Cardiac septum (tissue), 1 donor: ENCODE measurements at places on chromosomes 3 and 15. TPM values are rescaled to one million over a fixed set of nuclear protein-coding genes. Genes with fewer than 3 reads are reported as not detected.

DNA sequence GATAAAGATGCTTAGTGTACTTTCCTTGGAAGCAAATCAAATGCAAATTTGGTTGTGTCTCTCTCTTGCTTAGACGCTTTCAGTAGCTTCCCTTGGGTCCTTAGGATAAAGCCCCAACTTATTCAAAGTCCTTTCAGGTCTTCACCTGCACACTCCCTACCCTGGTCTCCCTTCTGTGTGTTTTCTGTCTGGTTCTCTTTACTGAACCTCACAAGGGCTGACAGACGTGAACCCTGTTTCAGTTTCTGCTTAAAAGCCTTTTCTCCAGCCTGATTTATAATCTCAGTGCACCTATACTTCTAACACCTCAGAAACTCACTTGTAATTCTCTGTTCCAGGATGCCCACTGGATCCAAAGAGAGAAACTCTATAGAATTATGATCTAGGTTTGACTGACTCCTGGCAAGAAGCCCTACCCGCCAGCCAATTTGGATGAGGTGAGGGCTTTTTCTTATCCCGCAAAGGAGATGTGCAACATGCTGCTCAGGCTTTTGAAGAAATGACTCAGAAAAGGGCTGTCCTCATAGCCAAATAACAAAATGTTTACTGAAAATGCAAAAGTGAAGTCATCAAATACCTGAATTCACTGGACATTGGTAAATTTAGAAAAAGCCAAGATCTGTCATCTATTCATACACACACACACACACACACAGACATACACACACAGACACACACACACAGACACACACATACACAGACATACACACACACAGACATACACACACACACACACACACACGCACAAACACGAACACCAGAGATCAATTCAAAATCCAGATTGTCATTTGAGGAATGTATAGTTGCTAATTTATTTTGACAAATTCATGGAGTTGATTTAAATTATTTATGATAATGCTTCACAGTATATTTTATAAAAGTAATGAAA lies 102.4 kb upstream of the EOMES start:
- no peak for DNase-seq

GRCh38 chr15:101213147-101213546 lies 38.7 kb downstream of the CHSY1 start:
- DNase-seq: no peak

GRCh38 chr3:187694801-187695200 lies 7.6 kb downstream of the RTP2 start:
- no peak for DNase-seq

DNA sequence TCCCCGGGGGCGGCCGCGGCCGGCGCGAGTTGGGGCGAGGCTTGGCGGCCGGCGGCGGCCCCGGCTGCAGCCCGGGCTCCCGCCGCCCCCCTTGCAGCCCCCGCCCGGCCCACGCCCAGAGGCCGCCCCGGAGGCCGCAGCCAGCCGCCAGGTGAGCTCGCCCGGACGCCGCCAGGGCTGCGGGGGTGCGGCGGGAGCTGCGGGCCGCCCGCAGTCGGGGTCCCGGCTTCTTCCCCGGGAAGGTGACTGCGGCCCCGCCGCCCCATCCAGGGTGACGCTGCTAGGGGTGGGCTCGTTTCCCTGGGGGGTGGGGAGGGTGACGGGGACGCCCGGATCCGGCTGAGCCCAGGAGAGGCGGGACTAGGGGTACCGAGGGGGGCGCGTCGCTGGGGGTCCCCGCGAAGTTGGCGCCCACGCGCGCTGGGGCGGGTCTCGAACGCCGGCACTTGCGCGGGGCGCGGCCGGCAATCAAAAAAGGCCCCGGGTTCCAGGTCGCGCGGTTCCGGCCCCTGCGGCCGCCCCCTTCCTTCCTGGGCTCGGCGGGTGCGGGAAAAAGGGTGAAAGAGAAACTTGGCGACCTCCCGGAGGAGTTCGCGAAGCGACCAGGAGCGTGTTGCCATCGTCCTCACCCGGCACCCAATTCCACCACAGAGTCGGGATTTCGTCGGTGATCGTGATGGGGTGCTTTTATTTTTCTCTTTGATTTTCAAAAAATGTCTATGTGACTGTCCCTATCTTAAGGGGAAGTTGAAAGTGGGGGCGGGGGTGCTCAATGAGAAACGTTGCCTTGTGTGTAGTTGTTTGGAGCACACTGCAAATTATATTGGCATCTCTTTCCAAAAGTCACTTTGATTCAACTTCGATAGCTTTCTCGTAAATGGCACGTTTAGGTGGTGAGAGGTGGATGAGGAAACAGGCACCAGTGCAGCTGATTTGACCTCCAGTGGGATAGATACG lies 619 bp downstream of the ATXN7 start:
- DNase-seq: peak; percentile 78

ITIH1 gene
- 0.35 TPM for total RNA-seq

SLC25A26 gene
- 18.6 TPM for total RNA-seq

DNA sequence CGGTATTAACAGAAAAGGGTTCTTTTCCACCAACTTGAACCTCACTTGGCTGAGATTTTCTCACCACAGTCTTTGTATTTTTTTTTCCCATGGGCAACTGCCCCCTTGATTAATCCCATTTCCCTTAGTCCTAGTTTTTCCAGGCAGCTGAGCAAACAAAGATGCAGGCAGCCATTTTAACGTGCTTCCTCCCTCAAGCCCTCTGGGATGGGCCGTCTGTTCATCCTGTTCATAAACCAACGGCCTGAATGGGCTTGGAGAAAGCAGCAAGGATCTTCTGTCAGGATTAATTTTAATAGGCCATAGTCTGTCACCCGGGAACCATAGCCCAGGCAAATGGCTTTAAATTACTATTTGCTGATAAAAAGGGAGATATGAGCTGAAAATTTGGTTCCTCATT lies 10.4 kb upstream of the POLR2M start:
- DNase-seq: no peak

DNA sequence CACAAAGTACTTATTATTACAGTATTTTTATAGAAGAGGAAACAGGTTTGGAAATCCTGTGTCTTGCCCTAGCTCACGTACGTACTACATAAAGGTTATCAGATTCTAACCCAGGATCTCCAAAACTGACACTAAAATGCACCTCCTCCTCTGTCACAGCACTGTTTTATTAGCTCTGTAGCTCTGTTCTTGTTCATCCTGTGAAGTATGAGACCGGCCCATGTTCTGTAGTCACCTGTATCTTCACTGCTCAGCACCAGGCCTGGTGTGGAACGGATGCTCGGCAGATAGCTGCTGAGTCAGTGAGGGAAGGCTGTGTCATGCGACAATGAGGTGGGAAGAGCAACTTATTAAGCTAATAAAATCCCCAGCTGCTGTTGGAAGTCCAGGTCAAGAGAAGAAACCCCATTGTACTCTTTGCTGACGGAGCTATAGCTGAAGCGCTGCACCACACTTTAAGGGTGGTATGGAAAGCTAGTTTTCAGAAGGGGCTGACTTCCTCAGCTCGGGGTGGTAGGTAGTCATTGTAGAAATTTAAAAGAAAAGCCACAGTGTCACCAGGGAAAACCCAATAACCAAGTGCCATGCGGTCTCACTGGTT lies 22.8 kb downstream of the BCL2A1 start:
- DNase-seq: peak; percentile 84

- no peak for DNase-seq
Observed at GRCh38 chr15:89429023-89429422, 67.4 kb downstream of the RHCG start.

DNA sequence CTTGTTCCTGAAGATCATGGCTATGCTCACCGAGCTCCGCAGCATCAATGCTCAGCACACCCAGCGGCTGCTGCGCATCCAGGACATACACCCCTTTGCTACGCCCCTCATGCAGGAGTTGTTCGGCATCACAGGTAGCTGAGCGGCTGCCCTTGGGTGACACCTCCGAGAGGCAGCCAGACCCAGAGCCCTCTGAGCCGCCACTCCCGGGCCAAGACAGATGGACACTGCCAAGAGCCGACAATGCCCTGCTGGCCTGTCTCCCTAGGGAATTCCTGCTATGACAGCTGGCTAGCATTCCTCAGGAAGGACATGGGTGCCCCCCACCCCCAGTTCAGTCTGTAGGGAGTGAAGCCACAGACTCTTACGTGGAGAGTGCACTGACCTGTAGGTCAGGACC lies 35.2 kb downstream of the NR1I2 start:
- no peak for DNase-seq

DNA sequence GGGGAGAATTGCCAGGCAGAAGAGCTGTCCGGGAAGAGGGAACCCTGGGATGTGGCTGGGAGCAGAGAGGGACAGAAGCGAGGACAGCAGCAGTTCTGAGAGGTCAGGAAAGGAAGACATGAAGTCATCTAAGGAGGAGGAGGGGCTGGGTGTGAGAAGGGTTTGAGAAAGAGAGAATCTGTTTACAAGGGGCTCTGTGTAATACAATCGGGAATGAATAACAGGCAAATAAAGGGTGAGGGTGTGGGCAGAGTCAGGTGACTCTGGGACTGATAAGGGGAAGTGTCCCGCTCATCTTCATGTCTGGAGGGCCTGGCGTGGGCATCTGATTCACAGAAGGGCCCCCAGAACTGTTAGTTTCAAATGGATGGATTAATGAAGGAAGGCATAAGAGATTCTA lies 191.3 kb downstream of the XXYLT1 start:
- no peak for DNase-seq

GRCh38 chr3:7625021-7625420 lies 764.1 kb downstream of the GRM7 start:
- DNase-seq: no peak

- no peak for DNase-seq
Observed at GRCh38 chr3:137845194-137845593, 81.1 kb downstream of the SOX14 start.

- DNase-seq: no peak
Observed at GRCh38 chr15:45586601-45587094, 531 bp upstream of the BLOC1S6 start.

- no peak for DNase-seq
Observed at GRCh38 chr15:83837945-83838571, 184.1 kb downstream of the ADAMTSL3 start.

DNA sequence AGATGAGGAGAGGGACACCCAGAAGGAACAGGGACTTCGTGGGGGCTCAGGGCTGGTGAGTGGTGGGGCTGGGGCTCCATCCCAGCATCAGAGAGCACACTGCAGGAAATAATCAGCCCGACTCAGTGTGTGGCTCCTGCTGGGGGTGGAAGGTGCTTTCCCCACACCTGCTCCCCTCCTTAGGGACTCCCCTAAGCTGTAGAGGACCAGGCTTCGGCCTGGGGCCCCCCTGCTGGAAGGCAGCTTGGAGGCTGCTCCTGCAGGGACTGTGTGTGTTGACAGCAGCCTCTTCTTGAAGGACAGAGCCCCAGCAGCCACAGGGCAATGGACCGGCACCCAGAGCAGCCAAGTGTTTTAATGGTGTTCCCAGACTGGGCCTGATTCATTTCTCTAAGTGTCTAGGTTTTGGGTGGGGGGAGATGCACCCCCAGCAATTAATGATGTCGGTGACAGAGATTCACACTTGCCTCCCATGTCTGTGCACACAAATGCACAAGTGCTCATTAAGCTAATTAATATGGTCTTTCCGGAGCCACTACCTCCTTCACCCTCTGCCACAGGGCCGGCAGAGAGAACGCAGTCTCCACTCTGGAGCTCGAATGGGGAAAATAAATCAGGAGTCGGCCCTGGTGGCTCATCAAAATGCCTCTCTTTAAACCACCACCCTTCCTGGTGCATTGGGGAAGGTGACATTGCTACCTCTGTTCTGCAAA lies 16.9 kb upstream of the FGD5 start:
- DNase-seq: peak; percentile 69

GP5 gene
- total RNA-seq: 0.22 TPM

- no peak for DNase-seq
Observed at GRCh38 chr3:114120211-114120610, 58.6 kb downstream of the DRD3 start.

DNAH12 gene
- 0.22 TPM for total RNA-seq

ARPC4 gene
- total RNA-seq: 79.8 TPM

COPS2 gene
- total RNA-seq: 71.6 TPM

DNA sequence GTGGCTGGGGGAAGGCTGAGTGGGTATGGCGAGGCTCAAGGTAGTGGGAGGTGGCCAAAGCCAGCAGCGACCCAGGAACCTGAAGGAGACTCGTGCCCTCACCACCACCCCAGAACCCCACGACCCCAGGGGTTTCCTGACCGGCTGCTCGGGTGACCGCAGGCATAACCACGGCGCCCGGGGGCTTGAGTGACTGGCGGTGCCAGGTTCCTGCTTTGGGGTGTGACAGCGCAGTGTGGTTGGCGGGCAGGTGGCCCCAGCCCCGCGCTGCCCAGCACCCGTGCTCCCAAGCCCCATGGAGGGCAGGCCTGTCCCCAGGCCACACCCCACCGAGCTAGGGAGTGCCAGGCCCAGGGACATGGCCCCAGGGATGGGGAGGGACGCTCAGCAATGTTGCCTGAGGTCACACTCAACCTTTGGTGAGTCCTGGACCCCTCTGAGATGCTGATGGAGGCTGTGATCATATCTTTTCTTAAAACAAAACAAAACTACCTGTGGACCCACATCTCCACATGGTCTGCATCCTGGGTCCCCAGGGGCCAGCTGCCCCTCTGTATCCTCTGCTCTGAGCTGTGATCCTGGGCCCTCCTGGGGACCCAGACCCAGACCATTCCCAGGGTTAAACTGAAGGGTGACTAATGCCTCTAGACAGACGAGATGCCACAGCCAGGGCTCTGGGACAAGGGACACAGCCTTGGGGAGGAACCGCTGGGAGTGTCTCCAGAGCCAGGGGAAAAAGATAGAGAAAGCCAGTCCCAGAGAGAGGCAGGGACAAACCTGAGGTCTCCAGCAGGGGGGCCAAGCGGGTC lies 13.0 kb downstream of the DNAJB8 start:
- no peak for DNase-seq

DNA sequence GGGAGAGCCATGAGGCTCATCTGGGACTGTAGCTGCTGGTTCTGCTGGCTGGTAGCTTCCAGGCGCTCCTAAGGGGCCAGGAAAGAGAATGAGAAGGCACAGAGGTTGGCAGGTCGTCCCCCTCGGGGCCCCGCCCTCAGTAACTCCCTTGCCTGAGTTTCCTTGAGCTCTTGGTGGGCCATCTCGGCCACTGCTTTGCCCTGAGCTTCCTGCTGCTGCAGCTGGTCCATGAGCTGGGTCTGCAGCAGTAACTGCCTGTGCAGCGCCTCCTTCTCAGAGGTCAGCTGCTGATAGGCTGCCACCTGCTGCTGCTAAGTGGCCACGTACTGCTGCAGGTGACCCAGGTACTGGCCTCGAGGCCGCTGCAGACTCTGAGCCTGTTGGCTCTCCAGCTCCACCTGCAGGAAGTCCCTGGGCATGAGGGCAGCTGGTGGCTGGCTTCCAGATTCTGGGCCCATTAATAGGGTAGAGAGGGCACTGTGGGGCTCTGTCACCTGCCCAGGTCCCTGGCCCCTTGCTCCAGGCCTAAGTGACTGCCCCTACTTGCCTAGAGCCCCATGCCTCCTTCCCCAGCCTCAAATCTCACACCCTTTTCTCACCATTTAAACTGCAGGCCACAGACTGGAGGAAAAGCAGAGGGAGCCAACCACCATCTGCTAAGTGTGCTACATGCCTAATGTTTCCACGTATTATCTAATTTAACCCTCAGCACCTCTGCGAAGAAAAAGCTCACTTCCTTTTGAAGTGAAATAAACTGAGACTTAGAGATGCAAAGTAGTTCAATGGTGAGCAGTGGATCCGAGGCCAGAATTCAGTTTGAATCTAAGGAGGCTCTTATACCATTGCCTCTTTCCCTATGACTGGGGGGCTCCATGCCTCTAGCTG lies 10.8 kb upstream of the VPS33B start:
- DNase-seq: peak; percentile 84
